ENCODE measurements at places on chromosomes 7 and 10. TPM values are rescaled to one million over a fixed set of nuclear protein-coding genes. Genes with fewer than 3 reads are reported as not detected.

The MBLAC1 gene
- 0.89 TPM for total RNA-seq

The NACAD gene
- not detected for total RNA-seq

The VWDE gene
- 3.1 TPM for total RNA-seq

The KDM7A gene
- 8.8 TPM for total RNA-seq

The PROSER2 gene
- 10.3 TPM for total RNA-seq

DNA sequence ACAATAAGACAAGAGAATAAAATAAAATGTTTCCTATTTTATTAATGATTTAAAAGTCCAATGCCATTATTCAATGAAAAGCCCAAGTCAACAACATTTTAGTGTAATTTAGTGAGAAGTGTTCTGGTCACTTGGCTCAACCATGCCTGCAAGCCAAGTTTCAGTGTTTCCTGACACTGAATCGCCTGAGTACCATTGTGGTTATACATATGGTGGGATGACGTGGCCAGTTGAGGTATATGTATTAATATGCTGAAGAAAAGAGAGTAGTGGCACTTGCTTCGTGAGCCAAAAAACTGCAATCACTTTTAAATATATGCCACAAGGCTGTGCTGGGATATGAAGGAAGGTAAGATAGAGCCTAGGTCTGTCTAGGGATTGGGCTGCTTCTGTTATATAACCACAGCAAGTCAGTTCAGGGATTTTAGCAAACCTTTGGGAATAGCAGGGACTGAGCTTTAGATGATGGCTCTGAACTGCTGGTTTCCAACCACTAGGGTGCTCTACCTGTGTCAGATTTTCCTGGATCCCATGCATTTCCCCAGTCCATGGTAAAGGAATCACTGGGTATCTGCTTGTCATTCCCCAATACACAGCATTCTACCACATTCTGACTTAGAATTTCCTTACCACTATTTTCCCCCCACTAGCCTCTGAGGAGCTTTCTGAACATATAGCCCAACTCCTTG, 214.0 kb upstream of the PRPS1L1 start:
- no peak for DNase-seq

DNA sequence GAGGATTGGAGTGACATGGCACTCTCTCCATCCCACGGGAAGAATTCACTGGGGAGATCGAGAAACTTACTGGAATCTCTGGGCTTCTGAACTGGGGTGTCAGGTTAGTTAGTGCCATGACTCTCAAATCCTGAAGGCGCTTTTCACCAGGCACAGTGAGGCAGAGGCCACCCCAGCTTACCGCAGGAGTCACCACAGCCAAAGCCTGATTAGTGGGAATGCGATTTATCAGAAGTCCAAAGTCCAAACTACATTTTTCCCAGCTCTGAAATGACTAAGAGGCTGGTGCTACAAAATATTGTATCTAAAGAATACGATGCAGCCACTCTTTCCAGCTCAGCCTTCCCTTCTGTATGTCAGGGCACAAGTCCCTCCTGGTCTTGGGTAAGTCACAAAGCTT, 334.8 kb upstream of the SHH start:
- no peak for DNase-seq

DNA sequence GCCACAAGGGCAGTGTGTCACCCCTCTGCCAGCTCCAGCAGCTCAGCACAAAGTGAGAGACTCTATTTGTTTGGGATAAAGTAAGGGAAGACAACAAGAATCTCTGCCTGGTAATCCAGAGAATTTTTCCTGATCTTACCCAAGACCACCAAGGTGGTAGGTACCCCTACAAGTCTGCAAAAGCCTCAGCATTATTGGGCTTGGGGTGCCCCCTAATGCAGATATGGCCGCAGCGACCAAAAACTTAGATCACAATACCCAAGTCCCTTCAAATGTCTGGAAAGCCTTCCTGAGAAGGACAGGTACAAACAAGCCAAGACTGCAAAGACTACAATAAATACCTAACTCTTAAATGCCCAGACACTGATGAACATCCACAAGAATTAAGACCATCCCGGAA, 22.4 kb upstream of the CUL1 start:
- DNase-seq, result no peak

- no peak for DNase-seq
These were observed 337.1 kb downstream of the RNLS start for GRCh38 chr10:88245974-88246511.

DNA sequence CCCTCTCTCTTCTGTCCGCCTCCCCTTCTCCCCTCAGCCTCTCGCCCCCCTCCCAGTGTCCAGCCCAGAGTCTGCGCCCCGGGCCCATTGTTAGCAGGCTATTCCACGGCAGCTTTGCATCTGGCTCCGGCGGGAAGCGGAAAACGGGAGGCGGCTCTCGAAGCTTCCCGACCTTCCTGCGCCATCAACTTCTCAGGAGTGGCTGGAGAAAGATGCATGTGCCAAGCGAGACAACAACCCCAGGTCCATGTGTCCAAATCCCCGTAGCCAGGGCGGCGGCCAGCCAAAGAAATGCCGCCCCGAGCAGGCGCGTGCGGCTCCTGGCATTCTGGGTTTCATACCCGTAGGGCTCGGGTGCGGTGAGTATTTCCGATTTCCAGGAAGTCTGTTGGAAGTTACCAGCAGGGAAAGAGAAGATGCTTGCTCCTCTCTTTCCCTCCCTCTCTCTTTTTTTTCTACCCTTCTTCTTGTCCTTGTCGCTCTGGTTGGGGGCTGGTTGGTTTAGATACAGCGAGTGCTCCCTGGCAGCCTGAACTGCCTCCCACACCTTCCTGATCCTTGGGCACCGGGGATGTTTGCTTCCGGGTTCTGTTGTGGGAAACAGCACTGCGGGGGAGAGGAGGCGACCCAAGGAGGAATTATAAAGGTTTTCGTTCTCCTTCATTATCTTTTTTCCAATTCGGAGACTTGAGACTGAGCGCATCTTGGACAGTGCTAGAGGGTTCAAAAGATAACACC, 1.2 kb upstream of the HOXA2 start:
- no peak for DNase-seq

GRCh38 chr10:110163192-110163773, 44.1 kb upstream of the MXI1 start:
- DNase-seq, result no peak

GRCh38 chr7:141342621-141343408, 208.4 kb upstream of the AGK start:
- no peak for DNase-seq

DNA sequence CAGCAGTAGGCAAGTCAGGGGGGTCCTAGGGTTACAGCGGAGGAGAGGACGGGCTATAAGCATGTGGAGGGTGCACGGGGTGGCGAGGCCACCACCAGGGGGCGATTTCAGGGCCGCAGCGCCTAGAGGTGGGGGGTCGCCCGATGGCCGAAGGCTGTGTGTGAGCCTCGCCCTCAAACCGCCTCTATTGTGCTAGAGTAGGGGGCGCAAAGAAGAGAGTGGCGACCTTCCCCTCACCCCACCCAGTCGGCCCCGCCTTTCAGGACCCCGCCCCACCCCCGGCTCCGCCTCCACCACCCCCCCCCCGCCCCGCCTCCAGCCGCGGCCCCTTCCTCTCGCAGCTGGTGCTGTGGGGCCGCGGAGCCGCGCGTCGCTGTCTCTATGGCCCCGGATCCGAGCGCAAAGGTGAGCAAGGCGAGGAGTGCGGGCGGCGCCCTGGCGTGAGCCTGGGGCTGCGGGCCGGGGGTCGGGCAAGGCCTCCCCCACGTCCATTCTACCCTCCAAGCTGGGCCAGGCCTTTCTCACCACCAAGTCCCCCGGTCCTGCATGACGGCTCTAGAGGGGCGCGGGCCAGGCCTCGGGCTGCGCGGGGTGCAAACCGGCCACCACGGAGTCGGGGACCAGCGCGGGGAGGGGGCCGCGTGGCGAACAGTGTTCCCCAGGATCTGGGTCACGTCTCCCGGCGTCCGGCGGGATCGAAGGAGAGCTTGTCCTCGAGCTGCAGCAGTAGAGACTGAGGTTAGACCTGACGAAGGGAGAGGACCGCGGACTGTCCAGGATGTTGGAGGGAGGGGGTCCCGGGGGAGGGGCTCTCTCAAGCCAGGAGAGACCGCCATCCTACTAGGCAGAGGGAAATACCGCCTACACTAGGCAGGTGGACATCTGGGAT, at the start of gene SEMA4G:
Gene SEMA4G (plus strand): TSS at position 318 of the 889 bp plus-strand sequence. CDS start 3,409 bp downstream, outside the sequence.
- DNase-seq, result peak; percentile 15

GRCh38 chr10:34124522-34125035, 690.5 kb downstream of the PARD3 start:
- no peak for DNase-seq

- DNase-seq, result peak; percentile 9
These were observed 47.8 kb upstream of the NKX2-3 start for GRCh38 chr10:99484626-99485581.

GRCh38 chr7:56157238-56157790, 41.1 kb upstream of the NUPR2 start:
- no peak for DNase-seq

DNA sequence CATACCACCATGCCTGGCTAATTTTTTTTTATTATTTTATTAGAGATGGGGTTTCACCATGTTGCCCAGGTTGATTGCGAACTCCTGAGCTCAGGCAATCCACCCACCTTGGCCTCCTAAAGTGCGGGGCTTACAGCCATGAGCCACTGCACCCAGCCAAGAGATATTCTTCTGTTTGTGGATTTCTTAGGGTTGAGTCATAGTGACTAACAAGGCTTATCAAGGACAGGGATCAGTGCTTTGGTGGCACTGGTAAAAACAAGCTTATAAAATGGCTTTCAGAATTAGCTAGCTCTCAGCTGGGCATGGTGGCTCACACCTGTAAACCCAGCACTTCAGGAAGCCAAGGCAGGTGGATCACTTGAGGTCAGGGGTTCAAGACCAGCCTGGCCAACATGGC, 122.4 kb downstream of the ZNF248 start:
- no peak for DNase-seq

DNA sequence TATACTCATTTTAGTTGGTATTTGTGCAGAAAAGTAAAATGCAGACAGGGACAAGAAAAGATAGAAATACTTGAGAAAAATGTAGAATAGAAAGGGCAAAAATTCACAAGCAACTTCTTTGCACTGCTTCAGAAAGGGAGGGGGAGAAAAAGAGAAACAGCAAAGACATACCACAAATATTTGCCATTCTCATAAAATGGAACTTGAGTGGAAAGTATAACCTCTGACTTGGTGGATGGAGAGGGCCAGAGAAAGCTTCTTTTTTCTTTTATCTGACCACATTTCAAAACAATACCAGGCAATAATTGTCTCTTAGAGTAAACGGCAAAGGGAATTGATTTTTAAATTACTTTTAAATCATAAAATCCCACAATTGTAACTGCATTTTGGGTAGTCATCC, 35.8 kb upstream of the TRUB1 start:
- no peak for DNase-seq

DNA sequence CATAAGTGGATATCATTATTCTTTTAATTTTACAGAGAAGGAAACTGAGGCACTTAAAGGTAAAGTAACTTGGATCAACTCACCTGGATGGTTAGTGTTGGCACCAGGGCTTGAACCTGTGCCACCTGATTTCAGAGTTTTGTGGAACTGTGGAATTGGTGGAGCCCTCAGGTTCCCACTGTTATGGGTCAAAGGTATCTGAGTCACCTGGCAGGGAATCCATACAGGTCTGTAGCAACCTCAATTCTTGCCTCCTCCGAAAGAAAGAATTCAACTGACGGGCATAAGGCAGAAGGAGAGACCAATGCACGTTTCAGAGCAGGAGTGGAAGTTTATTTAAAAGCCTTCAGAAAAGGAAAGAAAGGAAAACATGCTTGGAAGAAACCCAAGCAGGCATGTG, 25.2 kb upstream of the ADAMTS14 start:
- no peak for DNase-seq

GRCh38 chr10:73537288-73537687, 41.5 kb upstream of the PPP3CB start:
- no peak for DNase-seq
